Neuronal stem cell (in vitro differentiated cells): ENCODE measurements at places on chromosomes 4 and X.

DNA sequence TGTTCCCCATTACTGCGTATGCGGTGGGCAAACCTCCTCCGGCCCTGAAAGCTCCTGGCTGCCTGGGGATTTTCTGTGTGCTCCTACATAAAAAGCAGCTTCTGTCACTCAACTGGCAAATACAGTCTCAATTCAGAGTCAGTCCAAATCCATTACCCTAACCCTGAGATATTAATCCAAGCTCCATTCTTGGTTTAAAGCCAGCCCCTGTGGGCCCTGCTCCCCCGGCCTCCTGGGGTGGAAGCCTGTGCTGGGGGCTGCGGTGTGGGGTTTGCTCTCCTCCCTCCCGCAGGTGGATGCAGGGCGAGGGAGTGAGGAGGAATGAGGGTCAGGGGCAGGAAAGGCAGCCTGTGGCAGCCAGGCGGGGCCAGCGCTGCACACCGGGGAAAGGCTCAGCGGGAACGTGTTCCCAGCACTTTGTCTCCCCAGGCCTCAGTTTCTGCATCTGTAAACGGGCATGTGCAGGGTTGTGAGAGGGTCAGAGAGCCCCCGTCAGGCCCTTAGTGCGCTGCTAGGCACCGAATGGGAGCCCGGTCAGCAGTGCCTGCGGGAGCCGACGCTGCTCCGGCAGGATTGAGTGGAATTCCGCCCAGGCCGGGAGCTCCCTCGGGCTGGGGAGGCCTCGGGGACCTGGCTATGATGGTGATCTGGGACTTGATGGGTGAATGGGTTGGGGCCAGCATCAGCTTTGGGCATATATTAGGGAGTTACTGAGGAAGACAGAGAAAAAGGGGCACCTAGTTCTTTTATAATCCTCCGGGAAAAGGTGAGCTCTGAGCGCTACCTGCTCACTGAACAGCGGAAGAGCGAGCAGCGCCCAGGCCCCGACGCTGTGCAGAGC is 6.3 kb upstream of the RGS12 start:
- DNase-seq: no peak

DNA sequence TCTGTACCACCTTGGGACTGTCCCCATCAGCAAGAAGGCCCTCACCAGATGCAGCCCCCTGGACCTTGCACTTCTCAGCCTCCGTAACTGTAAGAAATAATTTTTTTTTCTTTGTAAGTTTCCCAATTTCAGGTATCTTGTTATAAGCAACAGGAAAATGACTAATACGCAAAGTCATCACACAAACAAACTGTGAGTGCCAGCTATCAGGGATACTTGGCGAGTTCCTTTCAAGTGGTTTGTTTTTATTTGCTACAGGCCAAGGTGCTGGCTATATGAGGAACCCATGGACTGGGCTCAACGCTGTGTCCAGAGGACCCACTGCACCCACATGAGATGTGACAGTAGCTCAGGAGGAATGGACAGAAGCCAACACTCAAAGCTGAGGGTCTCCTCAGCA is 11.5 kb upstream of the GPM6B start:
- no peak for DNase-seq

- no peak for DNase-seq
Observed at GRCh38 chrX:118802857-118803256, 20.8 kb upstream of the ZCCHC12 start.

DNA sequence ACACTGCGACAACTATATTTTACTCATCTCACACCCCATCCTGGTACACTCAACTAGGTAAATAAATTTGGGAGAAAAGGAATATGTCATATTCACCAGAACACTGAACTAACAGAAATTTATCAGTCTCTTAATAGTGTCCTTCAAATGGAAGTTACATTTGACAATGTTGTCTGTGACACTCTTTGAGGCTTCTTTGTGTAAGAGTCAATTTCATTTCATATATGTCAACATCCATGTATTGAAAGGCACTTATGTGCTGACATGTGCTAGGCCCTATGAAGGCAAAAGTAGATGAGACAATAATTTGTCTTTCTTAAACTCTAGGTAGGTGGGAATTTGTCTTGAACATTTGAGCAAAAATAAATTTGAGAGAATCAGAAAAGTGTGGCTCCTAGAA is 82.0 kb downstream of the TECRL start:
- no peak for DNase-seq

DNA sequence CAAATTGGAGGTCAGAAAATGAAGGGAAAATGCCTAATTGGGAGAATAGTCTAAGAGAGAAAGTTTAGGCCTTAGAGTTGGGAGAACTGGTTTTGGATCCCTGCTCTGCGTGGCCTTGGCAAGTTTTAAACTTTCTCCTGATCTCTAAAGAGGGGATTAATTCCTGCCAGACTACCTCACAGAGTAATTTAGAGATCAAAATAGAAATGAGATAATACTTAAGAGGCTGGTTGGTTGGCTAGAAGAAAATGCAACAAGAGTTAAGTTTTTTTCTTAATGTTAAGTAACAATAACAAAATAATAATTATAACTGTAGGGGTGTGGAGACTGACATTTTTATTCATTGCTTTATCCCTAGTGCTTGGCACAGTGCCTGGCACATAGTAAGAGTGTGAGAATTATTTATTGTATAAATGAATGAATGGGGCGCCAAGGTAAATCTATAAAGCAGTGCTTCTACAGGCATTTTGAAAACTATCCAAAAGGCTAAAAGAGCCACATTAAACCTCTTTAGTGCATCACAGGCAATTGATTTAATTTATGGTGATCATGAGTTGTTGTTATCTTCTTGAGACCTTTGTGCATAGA is 160.5 kb downstream of the RASL11B start:
- DNase-seq: no peak

GRCh38 chr4:16418814-16419213 is 192.5 kb upstream of the TAPT1 start:
- DNase-seq: no peak

GRCh38 chr4:32251126-32251525 is 1531.0 kb downstream of the PCDH7 start:
- no peak for DNase-seq

- no peak for DNase-seq
Observed at GRCh38 chr4:58935332-58935731, 1825.1 kb upstream of the IGFBP7 start.

GRCh38 chr4:117328333-117328732 is 243.0 kb upstream of the TRAM1L1 start:
- no peak for DNase-seq

GRCh38 chr4:8877780-8878040 is 6.1 kb upstream of the HMX1 start:
- DNase-seq: no peak
